ENCODE measurements at places on chromosomes 16 and 17. TPM values are rescaled to one million over a fixed set of nuclear protein-coding genes. Genes with fewer than 3 reads are reported as not detected.

- no peak for DNase-seq
Observed at GRCh38 chr16:73473713-73474112, 425.8 kb upstream of the ZFHX3 start.

- no peak for DNase-seq
Observed at GRCh38 chr16:68710211-68710610, 26.9 kb upstream of the CDH1 start.

The LRRC37A gene
- 3.0 TPM for polyA plus RNA-seq

The SOX15 gene
- 0.49 TPM for polyA plus RNA-seq

- no peak for DNase-seq
Observed at GRCh38 chr17:56510554-56511342, 82.8 kb upstream of the NOG start.

DNA sequence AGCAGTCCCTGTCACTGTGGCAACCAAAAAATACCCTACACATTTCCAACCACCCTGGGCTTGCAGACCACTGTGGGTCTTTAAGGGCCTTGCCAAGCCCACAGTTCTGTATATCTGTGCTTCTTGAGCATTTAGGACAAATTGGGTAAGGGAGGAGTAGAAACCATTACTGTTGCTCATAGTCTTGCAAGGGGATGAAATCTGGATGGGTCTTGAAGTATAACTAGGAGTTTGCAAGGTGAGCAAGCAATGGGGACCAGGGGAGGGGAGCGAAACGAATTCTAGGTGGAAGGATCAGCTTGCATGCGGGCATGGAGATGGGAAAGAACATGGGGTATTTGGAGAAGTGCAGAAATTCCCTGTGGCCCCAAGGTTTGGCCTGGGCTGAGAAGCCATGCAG lies 202.9 kb downstream of the RAB11FIP4 start:
- DNase-seq = no peak

GRCh38 chr16:88393034-88393433 lies 10.3 kb downstream of the ZNF469 start:
- no peak for DNase-seq

The AATK gene
- polyA plus RNA-seq = 0.29 TPM

- DNase-seq = no peak
Observed at GRCh38 chr17:55728833-55729232, 6.2 kb upstream of the TMEM100 start.

DNA sequence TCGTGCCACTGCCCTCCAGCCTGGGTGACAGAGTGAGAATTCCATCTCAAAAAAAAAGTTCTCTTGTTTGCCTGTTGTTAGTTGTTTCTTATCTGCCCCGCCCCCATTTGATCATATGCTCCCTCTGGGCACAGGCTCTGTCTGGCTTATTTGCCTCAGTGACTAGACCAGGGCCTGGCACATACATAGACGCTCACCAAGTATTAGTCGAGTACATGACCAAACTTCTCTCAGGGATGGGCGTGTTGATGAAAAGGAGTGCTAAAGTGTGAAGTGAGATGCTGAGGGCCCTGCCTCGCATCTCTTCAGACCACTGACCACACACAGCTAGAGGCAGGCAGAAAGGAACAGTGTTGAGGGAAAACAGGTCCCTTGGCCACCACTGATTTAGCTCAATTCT lies 3.3 kb upstream of the HELZ start:
- DNase-seq = no peak

- peak; percentile 9 for DNase-seq
Observed at GRCh38 chr16:79182616-79183015, 417.9 kb downstream of the MAF start.

The NTN3 gene
- polyA plus RNA-seq = 0.09 TPM

The SRL gene
- not detected for polyA plus RNA-seq

GRCh38 chr16:86380030-86380429 lies 130.3 kb upstream of the FOXF1 start:
- no peak for DNase-seq

The TBX6 gene
- polyA plus RNA-seq = 0.04 TPM

The SALL1 gene
- polyA plus RNA-seq = 5.4 TPM

The HOXB4 gene
- polyA plus RNA-seq = not detected

GRCh38 chr17:44642834-44643233 lies 13.4 kb upstream of the MEIOC start:
- DNase-seq = no peak

GRCh38 chr16:51522902-51523301 lies 371.8 kb upstream of the SALL1 start:
- DNase-seq = no peak

Data from BJ (cell line).